ENCODE measurements at places on chromosomes 7 and 10.

- peak; percentile 8 for DNase-seq
Measured at GRCh38 chr7:27605689-27606269, 56.9 kb downstream of the HIBADH start.

DNA sequence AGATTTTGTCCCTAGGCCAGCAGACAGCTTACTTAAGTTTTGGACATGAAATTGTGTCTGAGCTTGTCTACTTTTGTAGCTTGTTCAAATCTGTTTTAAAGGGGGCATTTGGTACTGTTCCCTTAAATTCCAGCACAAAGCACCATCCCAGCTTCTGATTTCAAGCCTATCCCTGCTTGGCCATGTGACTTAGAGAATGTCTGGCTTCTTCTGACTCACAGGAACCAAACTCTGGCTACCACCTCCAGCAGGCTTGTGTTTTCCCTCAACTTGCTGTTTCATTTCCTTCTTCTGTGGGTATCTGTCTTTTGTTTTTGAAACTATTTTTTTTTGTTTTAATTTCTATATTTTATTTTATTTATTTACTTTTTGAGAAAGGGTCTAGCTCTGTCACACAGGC is 97.9 kb upstream of the FZD8 start:
- no peak for DNase-seq

GRCh38 chr7:104650991-104651640 is 322.7 kb downstream of the LHFPL3 start:
- DNase-seq = no peak

DNA sequence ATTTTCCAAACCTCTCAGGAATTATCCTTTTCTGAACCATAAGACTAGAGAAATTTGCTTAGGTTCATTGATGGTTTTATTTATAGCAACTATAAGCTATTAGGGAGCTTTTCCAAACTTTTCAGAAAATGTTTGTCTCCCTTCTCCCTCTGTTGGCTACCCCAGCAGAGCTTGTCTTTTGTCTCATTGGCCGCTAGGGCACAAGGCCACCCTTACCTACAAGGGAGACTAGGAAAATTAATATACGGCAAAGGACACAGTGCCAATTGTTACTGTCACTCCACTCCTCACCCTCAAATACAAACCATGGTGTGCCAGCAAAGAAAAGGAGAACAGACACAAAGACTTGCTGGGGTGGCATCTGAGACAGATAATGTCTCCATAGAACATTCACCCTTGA is 471.4 kb downstream of the XPNPEP1 start:
- no peak for DNase-seq

DNA sequence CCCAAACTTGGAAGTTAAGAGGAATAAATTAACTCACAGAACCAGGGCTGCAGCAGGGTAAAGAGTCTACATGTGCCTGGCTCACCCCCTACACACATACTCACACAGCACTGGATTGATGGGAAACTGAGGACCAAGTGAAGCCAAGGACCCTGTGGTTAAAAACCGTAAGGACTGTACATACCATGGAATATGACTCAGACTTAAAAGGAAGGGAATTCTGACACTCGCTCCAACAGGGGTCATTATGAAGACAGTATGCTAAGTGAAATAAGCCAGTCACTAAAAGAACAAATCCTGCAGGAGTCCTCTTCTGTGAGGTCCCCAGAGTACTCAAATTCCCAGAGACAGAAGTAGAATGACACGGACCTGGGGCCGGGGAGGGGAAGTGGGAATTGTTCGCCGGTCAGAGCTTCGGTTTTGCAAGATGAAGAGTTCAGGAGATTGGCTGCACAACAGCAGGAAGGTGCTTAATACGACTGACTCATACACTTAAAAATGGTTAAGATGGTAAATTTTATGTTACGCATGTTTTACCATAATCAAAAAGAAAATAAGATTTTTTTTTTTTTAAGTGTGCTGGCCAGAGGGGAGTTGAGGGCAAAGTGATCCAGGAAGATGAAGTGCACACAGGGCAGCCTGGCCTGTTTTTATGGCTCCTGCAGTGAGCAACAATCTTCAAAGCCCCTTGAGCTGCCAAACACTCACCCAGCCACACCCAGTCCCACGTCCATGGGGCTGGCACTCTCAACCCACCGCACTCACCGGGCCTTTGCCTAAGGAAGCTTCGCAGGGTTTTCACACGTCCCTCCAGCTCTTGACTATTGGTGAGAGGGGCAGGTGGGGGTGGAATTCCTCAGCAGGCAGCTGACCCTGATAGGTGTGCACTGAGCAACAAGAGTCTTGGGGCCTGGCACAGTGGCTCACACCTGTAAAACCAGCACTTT is 26.4 kb downstream of the DRGX start:
- no peak for DNase-seq

DNA sequence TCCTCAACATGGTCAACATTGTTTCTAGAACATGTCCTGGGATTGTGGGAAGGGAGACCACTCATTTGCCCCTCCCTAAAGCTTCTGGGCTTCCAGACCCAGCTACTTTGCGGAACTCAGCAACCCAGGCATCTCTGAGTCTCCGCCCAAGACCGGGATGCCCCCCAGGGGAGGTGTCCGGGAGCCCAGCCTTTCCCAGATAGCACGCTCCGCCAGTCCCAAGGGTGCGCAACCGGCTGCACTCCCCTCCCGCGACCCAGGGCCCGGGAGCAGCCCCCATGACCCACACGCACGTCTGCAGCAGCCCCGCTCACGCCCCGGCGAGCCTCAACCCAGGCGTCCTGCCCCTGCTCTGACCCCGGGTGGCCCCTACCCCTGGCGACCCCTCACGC is at the start of gene EPO:
EPO (plus strand) TSS at position 190 of the 392 bp plus-strand sequence. CDS start 513 bp downstream, outside the sequence.
- DNase-seq = no peak

- DNase-seq = no peak
Measured at GRCh38 chr7:47551668-47552440, 30.1 kb downstream of the TNS3 start.

DNA sequence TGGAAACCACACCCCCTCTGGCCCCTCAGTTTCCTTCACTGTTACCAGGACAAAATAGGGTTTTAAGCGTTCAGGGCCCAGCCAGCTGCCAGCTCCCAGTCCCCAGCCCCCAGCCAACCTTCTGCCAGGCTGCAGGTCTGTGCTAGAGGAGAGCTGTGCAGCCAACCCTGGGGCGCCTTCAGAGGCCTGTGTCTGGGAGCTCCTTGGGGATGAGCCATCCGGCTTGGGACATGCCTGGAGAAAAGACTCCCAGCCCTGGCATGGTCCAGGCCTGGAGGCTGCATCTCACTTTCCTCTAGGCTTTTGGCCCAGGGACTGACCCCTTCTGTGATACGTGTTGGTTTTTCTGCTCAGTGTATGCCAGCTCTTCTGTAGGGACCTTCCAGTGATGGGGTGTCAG is 487.6 kb upstream of the MGMT start:
- DNase-seq = no peak

- DNase-seq = no peak
Measured at GRCh38 chr7:90222811-90223725, 11.5 kb downstream of the STEAP2 start.

- DNase-seq = no peak
Measured at GRCh38 chr10:100775386-100775785, 30.0 kb downstream of the PAX2 start.

- DNase-seq = no peak
Measured at GRCh38 chr7:15620491-15621185, 58.8 kb upstream of the AGMO start.

DNA sequence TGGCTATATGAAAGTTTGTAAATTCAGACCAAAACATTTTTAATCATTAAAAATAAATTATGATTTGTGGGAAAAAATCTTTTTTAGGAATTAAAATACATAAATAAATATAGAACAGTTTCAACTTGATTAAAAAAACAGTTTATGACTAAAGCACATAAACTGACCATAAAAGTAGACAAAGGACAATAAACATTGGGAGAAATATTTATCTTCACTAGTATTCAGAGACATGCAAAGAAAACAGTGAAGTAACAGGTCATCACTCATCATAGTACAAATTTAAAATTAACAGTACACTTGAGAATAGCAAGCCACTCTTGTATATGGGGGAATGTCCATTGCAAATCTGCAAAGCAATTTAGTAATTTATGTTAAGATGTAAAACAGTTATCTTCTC is 28.0 kb upstream of the CELF2 start:
- no peak for DNase-seq

DNA sequence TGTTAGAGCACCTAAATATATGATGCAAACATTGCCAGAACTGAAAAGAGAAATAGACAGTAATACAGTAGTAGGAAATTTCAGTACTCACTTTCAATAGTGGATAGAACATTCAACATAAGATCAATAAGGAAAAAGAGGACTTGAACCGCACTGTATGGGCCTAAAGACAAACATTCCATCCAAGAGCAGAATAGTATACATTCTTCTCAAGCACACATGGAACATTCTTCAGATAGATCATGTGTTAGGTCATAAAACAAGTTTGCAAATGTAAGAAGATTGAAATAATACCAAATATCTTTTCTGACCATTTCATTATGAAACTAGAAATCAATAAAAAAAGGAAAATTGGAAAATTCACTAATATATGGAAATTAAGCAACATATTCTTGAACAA is 185.4 kb upstream of the FOXP2 start:
- no peak for DNase-seq

DNA sequence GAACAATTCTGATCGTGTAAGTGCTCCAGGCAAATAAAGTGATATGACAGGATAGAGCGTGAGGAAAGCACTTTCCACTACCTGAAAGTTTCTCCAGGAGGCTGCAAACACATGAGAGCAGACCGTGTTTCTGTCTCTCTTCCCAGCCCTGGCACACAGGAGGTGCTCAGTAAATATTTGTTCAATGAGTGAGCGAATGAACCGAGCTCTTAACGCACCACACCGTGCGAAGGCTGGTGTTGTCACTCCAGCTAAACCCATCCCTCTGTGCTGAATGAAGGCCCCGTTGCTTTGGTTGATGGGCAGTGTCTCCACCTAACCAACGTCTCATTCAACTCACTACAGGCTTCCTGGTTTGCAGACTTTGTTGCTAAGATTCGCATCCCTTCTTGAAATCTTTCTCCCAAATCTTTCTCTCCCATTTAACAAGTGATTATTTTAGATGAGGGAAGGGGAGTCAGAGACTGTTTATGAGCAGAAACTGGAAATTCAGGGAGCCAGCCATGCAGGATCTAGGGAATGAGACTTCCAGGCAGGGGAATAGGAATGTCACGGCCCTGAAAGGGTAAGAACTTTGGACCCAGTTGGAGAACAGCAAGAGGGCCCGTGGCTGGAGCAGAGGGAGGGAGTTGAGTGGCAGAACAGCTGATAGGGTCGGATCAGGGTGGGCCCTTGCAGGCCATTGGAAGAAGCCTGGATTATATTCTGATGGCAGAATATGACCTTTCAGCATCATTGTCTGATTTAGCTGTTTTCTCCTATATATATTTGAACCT is 282.6 kb downstream of the CAMK1D start:
- no peak for DNase-seq

DNA sequence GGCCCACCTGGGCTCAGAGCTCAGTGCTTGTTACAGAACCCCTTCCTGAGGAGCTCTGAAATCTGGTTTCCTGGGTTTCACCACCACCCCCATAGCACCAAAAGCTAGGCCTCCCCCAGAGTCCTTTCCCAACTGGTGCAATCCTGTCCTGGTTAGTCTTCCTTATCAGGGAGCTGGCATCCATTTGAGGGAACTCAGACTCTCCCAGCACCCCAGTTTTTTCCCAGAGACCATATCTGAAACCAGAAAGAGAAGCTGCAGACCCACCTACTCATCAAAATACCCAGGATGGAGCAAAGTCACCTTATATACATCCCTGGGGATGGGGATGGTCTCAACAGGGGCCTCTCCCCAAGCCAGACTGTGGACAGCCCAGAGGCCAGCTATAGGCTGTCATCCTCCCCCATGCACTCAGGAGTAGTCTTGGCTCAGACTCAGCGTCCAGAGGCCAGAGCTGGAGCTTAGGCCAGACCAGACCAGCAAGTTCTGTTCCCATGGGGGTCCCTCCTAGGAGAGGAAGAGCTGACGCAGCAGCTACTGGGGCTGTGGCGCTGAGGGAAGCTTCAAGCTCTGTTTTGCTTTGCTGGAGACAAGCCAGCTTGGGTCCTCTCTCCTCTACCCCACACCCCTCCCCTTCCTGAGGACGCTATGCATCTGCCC is 3.0 kb downstream of the TBATA start:
- DNase-seq = no peak

- DNase-seq = no peak
Measured at GRCh38 chr10:96310321-96310669, 6.1 kb downstream of the DNTT start.
